ENCODE measurements at places on chromosomes 1 and 21.

- DNase-seq, result no peak
Observed at GRCh38 chr1:32316903-32317277, 19.1 kb downstream of the MARCKSL1 start.

DNA sequence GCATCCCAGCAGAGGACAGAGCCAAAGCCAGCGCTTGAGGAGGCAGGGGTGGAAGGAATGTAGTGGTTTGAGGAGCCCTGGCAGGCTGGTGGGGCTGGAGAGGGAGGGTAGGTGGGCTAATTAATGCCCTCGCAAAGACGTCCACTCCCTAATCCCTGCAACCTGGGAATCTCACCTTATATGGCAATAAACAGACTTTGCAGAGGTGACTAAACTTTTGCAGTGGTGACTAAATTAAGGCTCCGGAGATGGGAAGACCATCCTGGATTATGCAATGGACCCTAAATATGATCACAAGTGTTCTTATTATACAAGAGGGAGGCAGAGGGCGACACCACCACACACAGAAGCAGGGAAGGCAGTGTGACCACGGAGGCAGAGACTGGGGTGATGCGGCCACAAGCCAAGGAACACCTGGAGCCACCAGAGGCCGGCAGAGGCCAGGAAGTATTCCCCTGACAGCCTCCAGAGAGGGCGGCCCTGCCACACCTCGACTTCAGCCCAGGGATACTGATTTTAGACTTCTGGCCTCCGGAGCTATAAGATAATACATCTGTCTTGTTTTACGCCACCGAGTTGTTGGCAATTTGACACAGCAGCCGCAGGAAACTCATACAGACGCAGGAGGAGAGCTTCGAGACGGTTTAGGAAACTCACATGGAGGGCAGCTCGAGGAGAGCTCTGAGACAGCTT lies 23.1 kb upstream of the NPPB start:
- no peak for DNase-seq

GRCh38 chr1:21508580-21509350 lies 458 bp upstream of the ALPL start:
- no peak for DNase-seq

DNA sequence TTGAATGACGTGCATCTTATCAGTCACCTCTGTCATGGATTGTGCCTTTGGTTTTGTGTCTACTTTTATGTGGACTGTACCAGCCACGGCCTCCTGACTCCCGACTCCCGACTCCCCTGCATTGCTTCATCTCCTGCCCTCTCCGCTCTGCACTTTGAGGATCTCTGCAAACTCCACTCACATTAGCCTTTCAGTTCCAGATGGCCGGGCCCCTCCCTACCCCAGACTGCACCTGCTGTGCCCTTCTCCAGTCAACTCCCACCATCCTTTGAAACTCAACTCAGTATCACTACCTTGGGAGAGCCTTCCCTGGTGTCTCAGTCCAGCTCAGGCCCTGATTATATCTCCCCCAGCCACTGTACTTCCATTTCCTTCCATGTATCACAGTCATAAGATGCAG lies 71.4 kb downstream of the MDM4 start:
- DNase-seq, result no peak

- DNase-seq, result no peak
Observed at GRCh38 chr21:32330784-32331311, 32.2 kb downstream of the MRAP start.

- no peak for DNase-seq
Observed at GRCh38 chr1:23915466-23915865, 2.3 kb upstream of the CNR2 start.

DNA sequence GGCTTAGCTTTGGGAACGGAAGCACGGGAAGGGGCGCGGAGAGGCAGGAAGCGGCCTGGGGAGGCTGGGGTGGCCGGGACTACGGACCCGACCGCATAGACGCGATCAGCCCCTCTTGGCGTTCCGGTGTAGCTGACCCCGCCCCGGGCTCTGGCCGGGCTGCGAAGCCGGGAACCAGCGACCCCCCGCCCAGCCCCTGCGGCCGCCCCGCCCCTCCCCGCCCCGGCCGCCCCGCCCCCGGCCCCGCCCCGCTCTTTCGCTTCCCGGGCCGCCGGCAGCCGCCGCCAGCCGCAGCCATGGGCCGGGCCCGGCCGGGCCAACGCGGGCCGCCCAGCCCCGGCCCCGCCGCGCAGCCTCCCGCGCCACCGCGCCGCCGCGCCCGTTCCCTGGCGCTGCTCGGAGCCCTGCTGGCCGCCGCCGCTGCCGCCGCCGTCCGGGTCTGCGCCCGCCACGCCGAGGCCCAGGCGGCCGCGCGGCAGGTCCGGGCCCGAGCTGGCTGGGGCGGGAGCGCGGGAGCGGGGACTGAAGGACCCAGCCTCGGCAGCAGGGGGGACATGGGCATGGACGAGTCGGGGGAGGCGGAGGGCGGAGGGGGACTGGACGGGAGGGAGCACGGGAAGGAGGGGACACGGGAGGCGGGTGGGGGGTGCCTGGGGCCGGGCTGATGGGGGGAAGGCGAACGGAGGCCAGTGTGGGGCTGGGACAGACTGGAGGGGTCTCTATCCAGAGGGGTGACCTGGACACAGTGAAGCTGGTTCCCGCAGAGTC lies at the start of gene SELENON:
TSS of gene SELENON (plus strand) at position 259 of the 768 bp plus-strand sequence. CDS start at position 297, 38 bp downstream.
- no peak for DNase-seq

DNA sequence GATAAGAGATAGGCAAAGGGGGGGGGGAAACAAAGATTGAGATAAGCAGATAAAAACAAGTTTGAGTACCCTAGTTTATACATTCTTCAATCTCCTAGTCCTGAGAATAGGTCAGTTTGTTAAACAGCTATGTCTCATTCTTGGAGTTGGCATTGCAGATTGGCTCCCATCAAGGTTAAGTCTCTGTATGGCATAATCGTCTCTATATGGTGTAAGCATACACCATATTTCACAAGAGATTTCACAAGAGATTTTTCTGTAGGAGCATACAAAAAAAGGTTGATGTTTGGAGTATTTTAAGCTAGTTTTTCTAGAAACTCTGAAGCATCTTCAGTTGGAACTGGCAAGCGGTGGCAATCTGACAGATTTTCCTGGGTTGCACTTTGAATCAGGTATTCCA lies 35.8 kb downstream of the NCAM2 start:
- DNase-seq, result no peak

DNA sequence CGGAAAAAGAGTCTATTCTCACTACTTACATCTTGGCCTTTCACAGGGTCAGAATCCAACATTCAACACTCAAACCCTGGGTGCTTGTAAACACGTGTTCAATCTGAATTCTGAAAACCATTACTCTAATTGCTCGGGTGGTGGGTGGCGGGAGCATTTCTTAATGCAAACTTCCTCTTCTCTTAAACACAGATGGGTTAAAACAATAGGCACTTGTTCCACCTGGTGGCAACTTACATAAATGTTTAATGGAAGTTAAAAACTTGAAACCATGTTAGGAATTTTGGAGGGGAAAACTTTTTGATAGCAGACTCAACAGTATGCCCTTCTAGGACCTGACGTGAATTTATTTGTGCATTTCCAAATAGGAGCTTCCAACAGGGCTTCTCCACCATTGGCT lies 23.4 kb upstream of the TDRD10 start:
- no peak for DNase-seq

DNA sequence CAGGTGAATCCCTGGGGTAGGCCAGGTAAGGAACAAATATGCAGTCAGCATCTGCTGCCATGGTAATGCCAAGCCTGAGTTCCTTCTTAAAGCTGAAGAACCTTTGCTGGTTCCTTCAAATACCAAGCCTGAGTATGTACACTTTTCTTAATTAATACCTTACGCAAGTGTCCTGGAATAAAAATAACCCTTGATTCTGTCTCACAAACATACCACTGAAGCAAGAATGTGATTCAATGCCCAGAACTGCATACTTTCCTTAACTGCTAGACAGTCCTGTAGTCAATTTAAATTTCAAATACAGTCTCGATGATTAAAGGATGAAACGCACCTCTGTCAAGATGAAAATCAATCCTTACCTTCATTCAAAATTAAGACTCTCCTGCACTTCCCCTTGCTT lies 634.0 kb upstream of the CHRM3 start:
- DNase-seq, result no peak

GRCh38 chr1:175130649-175131045 lies 61.9 kb downstream of the KIAA0040 start:
- no peak for DNase-seq

Data from cortex of kidney (tissue), 1 donor.